ENCODE measurements at places on chromosomes 4 and X. TPM values are rescaled to one million over a fixed set of nuclear protein-coding genes. Genes with fewer than 3 reads are reported as not detected.
A peak's percentile ranks its signal among the peaks of the same experiment; 100 is the strongest.

- peaks cover 13% of the 10 kb centered on the region for H3K4me1 ChIP-seq
- DNase-seq: no peak
- no peak overlapping the region for H3K27ac ChIP-seq
- H3K27me3 ChIP-seq: peaks cover 34% of the 10 kb centered on the region
- H3K4me3 ChIP-seq: no peak overlapping the region
Observed at GRCh38 chr4:148448141-148448540, 5.9 kb upstream of the NR3C2 start.

GRCh38 chr4:98510757-98511517 is 147.5 kb downstream of the TSPAN5 start:
- no peaks in the 10 kb centered on the region for H3K27me3 ChIP-seq
- no peaks in the 10 kb centered on the region for H3K36me3 ChIP-seq
- H3K27ac ChIP-seq: no peak overlapping the region
- no peak for DNase-seq
- H3K4me1 ChIP-seq: peaks cover 18% of the 10 kb centered on the region
- H3K4me3 ChIP-seq: no peak overlapping the region

- DNase-seq: no peak
- H3K4me1 ChIP-seq: no peaks in the 10 kb centered on the region
Observed at GRCh38 chr4:73723023-73723422, 17.3 kb upstream of the CXCL8 start.

DAPP1 gene
- not detected for total RNA-seq

PUDP gene
- 21.9 TPM for total RNA-seq

- peak; percentile 2 for DNase-seq
- no peak overlapping the region for H3K27ac ChIP-seq
- no peaks in the 10 kb centered on the region for H3K36me3 ChIP-seq
- no peaks in the 10 kb centered on the region for H3K27me3 ChIP-seq
- H3K4me3 ChIP-seq: no peak overlapping the region
Observed at GRCh38 chrX:38347136-38347535, 5.3 kb upstream of the OTC start.

- H3K36me3 ChIP-seq: no peaks in the 10 kb centered on the region
- DNase-seq: peak; percentile 11
- H3K4me1 ChIP-seq: no peaks in the 10 kb centered on the region
Observed at GRCh38 chr4:117164338-117164737, 79.0 kb upstream of the TRAM1L1 start.

DNA sequence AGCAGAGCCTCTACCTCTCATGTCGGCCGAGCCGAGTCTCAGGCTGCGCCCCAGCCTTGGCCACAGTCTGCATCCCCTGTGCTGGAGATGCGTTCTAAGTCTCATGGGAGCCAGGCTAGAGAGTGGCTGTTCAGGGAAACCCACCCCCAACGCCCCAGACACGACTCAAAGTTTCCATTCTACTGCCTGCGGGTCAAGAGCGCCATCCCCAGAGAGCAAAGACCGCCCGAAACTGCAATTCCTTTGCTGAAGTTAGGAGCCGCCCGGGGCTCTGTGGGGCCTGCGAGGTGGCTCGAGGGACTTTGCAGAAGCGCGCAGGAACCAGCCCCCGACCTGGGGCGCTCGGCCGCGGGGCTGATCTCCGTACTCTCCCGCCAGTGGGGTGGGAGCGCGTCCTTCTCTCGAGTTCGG is 10.0 kb upstream of the ELF4 start:
- H3K4me3 ChIP-seq: peak overlapping the region; percentile 55
- no peak overlapping the region for H3K27ac ChIP-seq
- peaks cover 18% of the 10 kb centered on the region for H3K27me3 ChIP-seq
- no peaks in the 10 kb centered on the region for H3K36me3 ChIP-seq

CCDC149 gene
- 6.4 TPM for total RNA-seq

TMSB15A gene
- total RNA-seq: 81.3 TPM

HAND2 gene
- not detected for total RNA-seq

DNA sequence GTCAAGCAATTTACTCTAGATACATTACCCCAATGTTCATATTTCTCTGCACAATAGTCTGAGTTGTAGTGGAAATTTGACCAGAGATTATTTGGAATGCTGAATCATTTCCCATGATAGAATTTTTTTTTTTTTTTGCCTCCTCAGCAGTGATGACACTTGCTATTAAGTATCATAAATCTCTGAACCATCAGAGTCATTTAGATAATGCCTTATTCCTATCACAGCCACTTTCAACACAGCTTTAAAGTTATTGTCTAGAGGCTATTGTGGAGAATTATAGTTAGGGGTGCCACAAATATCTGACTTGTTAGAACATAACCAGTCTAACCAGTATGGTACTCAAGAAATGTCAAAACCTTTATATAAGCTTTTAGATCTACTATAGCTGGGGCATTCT is 79.8 kb downstream of the LCORL start:
- no peak for DNase-seq
- no peaks in the 10 kb centered on the region for H3K36me3 ChIP-seq
- H3K27ac ChIP-seq: no peak overlapping the region
- peaks cover 11% of the 10 kb centered on the region for H3K4me1 ChIP-seq
- no peak overlapping the region for H3K4me3 ChIP-seq
- H3K27me3 ChIP-seq: no peaks in the 10 kb centered on the region

DNA sequence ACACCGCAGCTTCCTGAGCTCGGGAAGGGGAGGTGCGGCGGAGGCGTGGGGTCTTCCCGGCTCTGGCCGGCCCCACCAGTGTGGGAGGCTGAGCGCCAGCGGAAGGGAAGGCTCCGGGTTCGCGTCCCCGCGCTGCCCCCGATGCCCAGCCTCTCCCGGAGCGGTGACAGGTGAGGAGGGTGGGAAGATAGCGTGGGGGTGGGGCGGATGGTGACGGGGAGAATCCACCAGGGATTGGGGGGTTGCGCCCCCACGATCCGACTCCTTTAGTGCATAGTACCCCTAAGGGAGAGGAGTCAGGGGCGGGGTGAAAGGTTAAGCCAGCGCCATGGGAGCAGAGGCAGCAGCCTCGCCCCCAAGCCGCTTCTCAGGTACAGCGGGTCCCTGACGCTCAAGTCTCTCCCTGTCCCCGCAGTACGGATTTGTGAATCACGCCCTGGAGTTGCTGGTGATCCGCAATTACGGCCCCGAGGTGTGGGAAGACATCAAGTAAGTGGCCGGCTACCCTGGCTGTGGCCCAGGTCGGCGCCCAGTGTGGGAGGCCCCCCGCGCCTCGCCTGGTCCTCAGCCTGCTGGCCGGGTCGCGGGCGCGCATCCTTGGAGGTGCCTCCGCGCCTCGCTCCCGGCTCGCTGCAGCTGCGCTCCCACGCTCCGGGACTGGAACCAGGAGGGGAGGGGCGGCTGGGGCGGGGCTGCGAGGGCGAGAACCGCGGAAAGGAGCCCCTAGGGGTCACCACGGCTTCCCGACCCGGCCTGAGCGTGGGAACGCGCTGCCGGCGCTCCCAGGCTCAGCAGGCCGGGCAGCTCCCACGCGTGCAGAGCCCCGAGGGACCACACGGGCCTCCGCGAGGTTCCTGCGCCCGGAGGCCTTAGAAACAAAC is 791 bp downstream of the GUCY1B1 start:
- no peaks in the 10 kb centered on the region for H3K36me3 ChIP-seq
- peaks cover 31% of the 10 kb centered on the region for H3K27me3 ChIP-seq
- H3K27ac ChIP-seq: no peak overlapping the region

- H3K36me3 ChIP-seq: no peaks in the 10 kb centered on the region
- no peak overlapping the region for H3K27ac ChIP-seq
- H3K4me1 ChIP-seq: peaks cover 9% of the 10 kb centered on the region
- H3K4me3 ChIP-seq: no peak overlapping the region
- DNase-seq: no peak
Observed at GRCh38 chr4:152629908-152630307, 49.9 kb downstream of the TMEM154 start.

YIPF7 gene
- not detected for total RNA-seq

GRCh38 chrX:118727686-118728339 is 407 bp downstream of the IL13RA1 start:
- peaks cover 20% of the 10 kb centered on the region for H3K27me3 ChIP-seq
- H3K36me3 ChIP-seq: no peaks in the 10 kb centered on the region
- H3K4me1 ChIP-seq: peaks cover 14% of the 10 kb centered on the region
- peak overlapping the region; percentile 60 for H3K4me3 ChIP-seq

GRCh38 chr4:83208371-83209365 is 75.9 kb downstream of the COQ2 start:
- peaks cover 5% of the 10 kb centered on the region for H3K4me1 ChIP-seq
- peaks cover 8% of the 10 kb centered on the region for H3K36me3 ChIP-seq
- DNase-seq: no peak
- no peak overlapping the region for H3K4me3 ChIP-seq

DNA sequence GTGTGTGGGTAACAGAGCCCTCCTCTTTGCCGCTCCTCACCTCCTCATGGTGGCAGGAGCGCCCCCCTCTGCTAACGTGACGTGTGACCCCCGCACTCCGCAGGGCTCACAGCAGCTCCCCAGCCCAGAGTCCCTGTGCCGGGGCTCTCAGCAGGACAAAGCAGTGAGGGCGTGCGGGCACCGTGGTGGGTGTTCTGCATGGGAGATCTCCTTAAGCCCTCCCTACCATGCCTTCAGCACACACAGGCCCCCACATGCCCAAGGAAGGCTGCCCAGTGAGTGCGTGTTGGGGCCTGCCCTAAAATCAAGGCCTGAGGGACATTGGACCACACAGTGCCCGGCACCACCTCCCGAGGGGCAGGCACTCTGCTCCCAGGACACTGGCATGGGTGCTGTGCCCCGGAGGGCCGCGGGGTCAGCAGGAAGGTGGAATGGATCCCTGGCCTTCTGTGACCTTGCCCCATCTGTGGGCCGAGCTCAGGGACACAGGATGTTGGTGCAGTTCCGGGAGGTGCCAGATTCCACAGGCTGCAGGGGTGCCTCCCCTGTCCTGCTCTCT is 10.1 kb downstream of the PSAPL1 start:
- no peak overlapping the region for H3K4me3 ChIP-seq
- no peak overlapping the region for H3K27ac ChIP-seq
- no peaks in the 10 kb centered on the region for H3K36me3 ChIP-seq
- peaks cover 14% of the 10 kb centered on the region for H3K4me1 ChIP-seq

DNA sequence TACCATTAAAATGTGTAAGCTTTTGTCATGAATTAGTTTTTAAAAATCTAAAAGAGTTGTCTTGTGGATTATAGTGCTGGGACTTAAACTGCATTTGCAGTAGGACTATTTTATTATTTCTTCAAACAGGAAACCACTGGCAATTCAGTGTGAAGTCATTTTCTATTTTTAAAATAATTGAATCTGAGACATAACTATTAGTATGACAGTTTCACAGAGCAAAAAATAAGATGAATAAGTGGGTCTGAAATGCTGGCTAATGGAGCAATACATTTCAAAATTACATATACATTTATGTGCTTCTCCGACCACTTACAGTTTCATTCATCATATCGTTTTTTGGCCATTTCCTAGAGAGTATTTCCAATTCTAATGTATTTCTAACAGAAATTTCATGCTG is 75.3 kb upstream of the RAPGEF2 start:
- H3K4me3 ChIP-seq: no peak overlapping the region
- no peak for DNase-seq
- H3K4me1 ChIP-seq: peaks cover 31% of the 10 kb centered on the region
- H3K36me3 ChIP-seq: no peaks in the 10 kb centered on the region
- H3K27me3 ChIP-seq: no peaks in the 10 kb centered on the region

GRCh38 chr4:109676886-109677285 is 26.4 kb downstream of the CASP6 start:
- H3K4me1 ChIP-seq: peaks cover 4% of the 10 kb centered on the region
- no peak overlapping the region for H3K27ac ChIP-seq
- no peak for DNase-seq
- 0 out of 2 replicates have a peak, but pooled peaks cover 5% of the 10 kb centered on the region for H3K36me3 ChIP-seq

CSAG3 gene
- total RNA-seq: not detected

GRCh38 chrX:22300130-22300529 is 27.4 kb downstream of the CBLL2 start:
- no peaks in the 10 kb centered on the region for H3K27me3 ChIP-seq
- H3K4me1 ChIP-seq: 0 out of 2 replicates have a peak, but pooled peaks cover 2% of the 10 kb centered on the region
- no peak for DNase-seq
- H3K36me3 ChIP-seq: no peaks in the 10 kb centered on the region
- no peak overlapping the region for H3K27ac ChIP-seq

GRCh38 chr4:40845154-40845835 is 95.5 kb downstream of the NSUN7 start:
- no peak overlapping the region for H3K4me3 ChIP-seq
- H3K27me3 ChIP-seq: no peaks in the 10 kb centered on the region
- H3K4me1 ChIP-seq: peaks cover 35% of the 10 kb centered on the region

All from GM23338 (cell line).